Fibroblast of the conjunctiva (primary cell): ENCODE measurements at places on chromosomes 4 and X.

DNA sequence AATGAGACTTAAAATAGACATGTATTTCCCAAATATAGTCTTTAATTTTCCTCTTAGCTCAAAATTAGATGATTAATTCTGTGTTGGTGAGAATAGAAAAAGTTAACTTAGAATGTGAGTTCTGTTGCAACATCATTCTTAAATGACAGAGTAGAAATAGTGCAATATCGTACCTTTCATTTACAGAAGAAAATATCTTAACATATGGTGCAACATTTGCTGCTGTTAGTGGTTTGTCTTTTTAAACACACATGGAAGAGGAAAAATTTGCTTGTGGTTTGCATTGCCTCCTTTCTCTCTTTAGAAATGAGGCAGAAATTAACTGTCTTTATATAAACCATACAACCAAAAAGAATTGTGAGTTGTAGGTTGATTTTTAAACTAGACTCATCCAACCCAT is 39.3 kb upstream of the FHDC1 start:
- DNase-seq = no peak

DNA sequence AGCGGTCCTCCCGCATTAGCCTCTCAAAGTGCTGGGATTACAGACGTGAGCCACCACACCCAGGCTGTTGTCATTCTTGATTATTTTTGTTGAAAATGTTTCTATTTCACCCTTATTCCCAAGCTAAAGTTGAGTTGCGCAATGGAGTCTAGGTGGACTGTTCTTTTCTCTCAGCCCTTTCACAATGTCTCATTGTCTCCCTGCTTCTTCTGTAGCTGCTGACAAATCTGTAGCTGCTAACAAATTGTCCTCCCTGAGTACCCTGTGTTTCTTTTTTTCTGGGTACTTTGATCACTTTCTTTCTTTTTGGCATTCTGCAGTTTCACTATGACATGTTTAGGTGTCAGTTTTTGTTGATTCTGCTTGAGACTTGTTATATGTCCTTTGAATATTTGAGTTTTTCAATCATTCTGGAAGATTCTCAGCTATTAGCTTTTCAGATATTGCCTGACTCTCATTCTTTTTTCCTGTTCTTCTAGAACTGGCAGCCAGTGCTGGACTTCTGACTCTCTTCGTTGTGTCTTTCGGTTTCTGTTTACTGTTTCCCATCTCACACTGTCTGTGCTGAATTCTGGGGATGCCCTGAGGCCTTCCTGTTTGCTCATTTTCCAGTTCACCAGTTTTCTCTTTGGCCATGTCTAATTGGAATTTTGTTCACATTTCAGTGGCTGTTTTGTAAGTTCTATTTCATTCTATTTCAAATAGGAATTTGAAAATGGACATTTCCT is 6.6 kb downstream of the ABCD1 start:
- no peak for DNase-seq

GRCh38 chr4:145545538-145546174 is 64.0 kb downstream of the SMAD1 start:
- peak; percentile 72 for DNase-seq

DNA sequence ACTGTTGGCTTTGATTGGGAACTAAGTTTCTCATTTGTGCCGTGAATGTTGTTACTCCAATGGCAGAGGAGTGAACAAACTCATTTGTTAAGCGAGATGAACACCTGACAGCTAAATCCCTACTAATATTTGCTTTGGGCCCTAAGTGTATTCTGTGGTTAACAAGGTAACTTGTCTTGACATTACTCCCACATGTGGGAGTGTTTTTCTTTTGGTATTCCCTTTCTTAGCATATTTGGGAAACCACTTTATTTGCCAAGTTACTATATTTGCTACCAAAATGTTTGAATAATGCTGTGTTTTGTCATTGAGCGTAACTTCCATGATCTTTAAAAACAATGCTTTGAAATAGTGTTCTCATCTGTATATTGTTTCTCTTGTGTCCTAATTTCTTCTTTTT is 82.5 kb downstream of the ARHGAP10 start:
- no peak for DNase-seq

GRCh38 chrX:39955625-39956024 is 142.1 kb downstream of the BCOR start:
- DNase-seq = no peak

GRCh38 chrX:136909119-136909705 is 28.7 kb upstream of the RBMX start:
- DNase-seq = peak; percentile 77

GRCh38 chrX:98114021-98114420 is 1230.3 kb downstream of the RPA4 start:
- DNase-seq = no peak

- DNase-seq = no peak
Measured at GRCh38 chrX:139851730-139852129, 81.1 kb downstream of the ATP11C start.

DNA sequence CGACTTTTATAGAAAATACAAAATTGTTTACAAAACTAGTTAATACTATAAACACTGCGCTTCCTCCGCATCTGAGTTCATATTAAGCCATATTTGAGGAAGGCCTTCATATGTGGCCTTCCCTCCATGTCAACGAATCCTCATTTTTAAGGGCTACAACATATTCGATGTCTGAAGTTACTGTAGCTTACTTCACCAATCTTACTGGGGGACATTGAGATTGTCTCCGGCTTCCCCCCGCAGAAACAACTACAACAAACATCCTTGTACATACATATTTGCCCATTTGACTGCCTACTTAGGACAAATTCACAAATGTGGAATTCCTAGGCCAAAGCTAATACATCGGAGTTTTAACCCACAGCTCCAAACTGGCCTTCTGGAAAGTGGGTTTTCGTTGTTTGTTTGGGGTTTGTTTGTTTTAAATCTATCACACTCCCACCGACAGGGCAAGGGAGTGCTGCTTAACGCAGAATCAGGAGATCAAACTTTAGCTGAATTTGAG is 581 bp upstream of the FAM114A1 start:
- DNase-seq = no peak

DNA sequence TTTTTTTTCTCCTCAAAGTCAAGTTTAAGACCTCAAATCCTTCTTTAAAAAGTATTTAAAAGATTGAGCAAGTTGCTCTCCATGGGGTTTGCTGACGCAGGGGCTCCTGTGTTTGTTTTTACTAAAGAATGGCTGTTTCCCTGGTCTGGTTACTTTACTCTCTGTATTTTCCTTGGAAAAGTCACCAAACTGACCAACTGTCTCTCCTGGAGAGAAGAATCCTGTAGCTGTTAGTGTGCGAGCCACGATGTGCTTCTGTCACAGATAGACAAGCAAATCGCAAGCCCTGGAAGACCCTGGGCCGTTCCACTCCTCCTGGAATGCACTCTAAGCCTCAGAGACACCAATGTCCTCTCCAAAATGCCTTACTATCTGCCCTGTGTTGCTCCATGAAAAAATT is 212.1 kb downstream of the CHIC2 start:
- peak; percentile 36 for DNase-seq
